ENCODE measurements at places on chromosomes 1 and 21.

- no peak for DNase-seq
Measured at GRCh38 chr1:186512698-186513457, 52.0 kb upstream of the PDC start.

DNA sequence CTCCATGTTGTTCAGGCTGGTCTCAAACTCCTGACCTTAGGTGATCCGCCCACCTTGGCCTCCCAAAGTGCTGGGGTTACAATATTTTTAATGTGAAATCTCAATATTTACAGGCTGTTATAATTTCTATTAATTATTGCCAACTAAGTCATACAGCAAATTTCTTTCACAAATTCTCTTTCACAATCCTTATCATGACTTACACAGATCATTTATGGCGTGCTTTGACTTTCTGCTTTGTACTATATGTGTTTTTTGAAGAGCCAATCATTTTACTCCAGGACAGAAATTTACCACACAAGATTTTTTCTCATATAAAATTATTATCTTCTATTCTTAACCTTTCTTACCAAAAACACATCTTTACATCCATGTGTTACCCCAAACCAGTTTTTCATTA is 1729.9 kb downstream of the NCAM2 start:
- DNase-seq: no peak

GRCh38 chr1:30511106-30511505 is 212.3 kb downstream of the MATN1 start:
- no peak for DNase-seq

- peak; percentile 1 for DNase-seq
Measured at GRCh38 chr1:52253421-52253820, 111.5 kb downstream of the ZFYVE9 start.

GRCh38 chr1:152801333-152801732 is 4.8 kb downstream of the LCE1D start:
- DNase-seq: no peak

- no peak for DNase-seq
Measured at GRCh38 chr21:41521489-41522027, 13.6 kb upstream of the TMPRSS2 start.

GRCh38 chr1:211126622-211127021 is 7.3 kb downstream of the KCNH1 start:
- no peak for DNase-seq

GRCh38 chr1:62228136-62228882 is 33.7 kb downstream of the L1TD1 start:
- no peak for DNase-seq

DNA sequence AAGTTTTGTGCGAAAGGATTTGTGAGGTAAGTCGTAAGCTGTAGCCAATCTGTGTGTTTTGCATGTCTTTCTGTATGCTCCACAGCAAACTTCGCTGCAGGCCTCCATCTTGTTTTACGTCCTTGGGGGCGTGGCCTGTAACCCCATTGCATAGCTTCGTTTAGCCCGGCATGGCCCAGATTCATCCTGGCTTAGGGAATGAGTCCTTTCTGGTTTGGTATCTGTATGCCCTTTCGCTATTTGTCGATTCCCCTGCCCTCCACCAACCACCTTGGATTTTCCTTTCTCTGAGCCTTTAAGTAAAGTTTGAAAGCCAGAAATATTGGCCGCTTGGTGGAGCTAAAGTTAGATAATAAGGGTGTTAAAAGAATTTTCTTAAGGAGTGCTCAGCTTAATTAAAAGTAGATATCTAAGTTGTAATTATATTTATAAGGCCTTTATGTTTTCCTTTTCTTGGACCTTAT is 1.1 kb downstream of the THEM4 start:
- DNase-seq: no peak

- no peak for DNase-seq
Measured at GRCh38 chr1:88530246-88530645, 153.8 kb upstream of the PKN2 start.

DNA sequence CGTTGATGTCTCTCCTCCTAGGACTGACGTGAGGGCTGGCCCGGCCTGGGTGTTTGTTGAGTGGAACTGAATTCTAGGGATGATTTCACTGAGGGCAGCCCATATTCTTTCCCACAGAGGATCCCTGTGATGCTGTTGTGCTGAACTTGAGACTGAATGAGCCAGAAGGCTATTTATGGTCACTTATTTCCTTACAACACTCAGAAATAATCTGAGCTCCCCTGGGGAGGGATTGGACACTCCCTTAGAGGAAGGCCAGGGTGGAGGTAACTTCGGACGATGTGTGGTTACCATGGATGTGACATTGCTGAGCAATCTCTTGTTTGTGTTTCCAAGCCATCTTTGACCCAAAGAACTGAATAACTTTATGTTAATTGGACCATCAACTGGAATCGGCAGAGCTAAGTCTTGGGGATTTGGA is 5.1 kb upstream of the TMCO4 start:
- DNase-seq: no peak

DNA sequence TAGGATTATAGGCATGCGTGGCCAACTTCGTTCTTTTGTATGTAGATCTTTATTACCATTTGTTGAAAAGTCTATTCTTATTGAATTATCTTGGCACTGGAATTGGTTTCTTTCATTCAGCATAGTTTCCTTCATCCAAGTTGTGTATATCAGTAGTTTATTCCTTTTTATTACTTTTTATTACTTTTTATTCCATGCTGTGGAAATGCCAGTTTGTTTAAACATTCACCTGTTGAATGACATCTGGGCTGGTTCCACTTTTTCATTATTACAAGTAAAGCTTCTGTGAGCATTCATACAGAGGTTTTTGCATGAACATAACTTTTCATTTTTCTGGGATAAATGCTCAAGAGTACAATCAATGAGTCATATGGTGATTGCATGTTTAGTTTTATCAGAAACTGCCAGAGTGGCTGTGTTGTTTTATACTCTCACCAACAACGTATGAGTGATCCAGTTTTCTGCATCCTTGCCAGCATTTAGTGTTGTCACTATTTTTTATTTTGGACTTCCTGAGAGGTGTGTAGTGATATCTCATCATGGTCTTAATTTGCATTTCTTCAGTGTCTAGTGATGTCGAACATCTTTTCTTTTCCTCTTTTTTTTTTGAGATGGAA is 28.6 kb downstream of the PTPRU start:
- DNase-seq: no peak

DNA sequence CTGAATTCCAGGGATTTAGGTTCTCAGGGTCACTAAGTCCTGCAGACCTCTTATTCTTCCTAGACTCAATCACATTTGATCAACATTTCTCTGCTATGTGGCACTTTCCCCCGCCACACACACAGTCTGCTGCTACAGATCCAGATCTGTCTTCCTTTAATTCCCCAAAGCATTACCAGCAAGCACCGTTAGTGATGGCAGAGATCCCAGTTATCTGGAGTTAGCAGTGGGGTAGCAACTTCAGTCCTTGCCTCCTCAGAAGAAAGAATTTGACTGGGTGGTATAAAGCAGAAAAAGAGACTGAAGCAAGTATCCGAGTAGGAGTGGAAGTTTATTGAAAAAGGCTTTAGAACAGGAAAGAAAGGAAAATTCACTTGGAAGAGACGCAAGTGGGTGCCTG is 100.4 kb upstream of the ETV3 start:
- DNase-seq: no peak

DNA sequence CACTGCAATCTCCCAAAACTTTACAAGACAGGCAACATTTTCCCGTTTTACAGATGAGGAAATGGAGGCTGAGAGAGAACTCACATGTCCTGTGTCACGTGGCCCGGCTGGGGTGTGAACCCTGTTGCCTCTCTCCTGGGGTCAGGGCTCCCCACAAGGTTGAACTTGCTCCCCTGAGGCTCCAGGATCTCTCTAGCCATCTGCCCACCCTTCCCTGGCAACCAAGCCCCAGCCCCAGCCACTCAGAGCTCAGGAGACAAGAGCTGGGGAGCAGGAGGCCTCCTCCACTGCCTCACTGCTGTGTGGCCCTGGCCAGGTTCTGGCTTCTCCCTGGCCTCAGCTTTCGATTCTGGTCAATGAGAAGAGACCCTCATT is 11.8 kb downstream of the LAPTM5 start:
- DNase-seq: no peak

DNA sequence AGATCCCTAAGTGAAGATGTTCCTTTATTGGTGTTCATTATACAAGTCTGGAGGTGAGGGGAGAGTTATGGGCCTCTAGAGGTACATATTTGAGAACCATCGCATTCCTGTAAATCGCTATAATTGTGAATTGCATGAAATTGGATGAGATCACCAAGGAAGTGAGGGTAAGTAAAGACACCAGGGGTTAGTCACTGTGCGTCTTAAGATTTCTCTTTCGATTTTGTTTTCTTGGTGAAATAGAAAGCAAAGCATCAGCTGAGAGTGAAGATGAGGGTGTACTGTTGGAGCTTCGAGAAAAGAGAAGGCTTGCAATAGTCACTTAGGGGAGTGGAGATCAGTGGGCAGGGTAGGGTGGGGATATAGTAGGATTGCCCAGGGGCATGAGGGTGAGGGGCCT is 82.1 kb downstream of the RAVER2 start:
- DNase-seq: no peak

DNA sequence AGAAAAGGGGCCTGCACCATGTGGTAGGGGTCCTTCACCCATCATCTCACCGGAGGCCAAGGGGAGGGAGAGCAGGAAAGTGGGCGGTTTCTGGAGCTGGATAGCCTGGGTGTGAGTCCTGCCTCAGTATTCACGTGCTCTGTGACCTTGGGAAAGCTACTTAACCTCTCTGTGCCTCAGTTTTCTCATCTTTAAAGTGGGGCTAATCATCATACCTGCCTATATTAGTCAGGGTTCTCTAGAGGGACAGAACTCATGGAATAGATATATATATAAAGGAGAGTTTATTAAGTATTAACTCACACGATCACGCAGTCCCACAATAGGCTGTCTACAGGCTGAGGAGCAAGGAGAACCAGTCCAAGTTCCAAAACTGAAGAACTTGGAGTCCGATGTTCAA is 78.7 kb downstream of the FBXO2 start:
- no peak for DNase-seq

GRCh38 chr1:55580845-55581332 is 365.7 kb upstream of the USP24 start:
- DNase-seq: no peak

DNA sequence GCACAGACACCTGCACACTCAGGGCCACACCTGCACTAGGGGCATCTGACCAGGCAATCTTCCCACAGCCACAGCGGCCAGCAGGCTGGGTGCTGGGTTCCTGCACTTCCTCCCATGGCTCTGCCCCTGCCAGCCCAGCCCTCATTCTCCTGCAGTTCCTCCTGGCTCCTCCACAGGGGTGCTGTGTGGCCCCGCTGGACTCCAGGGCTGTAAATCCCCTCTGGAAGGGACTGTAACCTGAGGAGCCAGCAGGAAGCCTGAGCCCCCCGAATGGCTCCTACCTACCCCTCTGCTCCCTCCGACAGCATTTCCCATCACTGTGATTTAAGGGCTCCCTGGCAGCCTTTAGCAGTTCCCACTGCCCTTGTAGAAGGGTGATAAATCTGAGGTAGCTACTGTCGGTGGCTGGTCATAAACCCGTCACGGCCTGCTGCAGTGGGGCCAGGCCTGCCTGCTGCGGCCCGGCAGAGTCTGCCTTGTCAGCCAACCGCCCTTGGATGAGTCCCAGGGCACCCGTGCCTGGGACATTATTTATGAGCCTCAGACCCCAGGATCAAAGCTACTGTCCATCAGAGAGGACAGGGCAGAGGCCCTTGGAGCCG is 8.8 kb downstream of the UBL4B start:
- DNase-seq: no peak

GRCh38 chr1:27643600-27644368 is 8.8 kb upstream of the FGR start:
- DNase-seq: no peak

Measured in amygdala (tissue), 56 donors.